H9 (cell line): ENCODE measurements at places on chromosomes 4 and X.

DNA sequence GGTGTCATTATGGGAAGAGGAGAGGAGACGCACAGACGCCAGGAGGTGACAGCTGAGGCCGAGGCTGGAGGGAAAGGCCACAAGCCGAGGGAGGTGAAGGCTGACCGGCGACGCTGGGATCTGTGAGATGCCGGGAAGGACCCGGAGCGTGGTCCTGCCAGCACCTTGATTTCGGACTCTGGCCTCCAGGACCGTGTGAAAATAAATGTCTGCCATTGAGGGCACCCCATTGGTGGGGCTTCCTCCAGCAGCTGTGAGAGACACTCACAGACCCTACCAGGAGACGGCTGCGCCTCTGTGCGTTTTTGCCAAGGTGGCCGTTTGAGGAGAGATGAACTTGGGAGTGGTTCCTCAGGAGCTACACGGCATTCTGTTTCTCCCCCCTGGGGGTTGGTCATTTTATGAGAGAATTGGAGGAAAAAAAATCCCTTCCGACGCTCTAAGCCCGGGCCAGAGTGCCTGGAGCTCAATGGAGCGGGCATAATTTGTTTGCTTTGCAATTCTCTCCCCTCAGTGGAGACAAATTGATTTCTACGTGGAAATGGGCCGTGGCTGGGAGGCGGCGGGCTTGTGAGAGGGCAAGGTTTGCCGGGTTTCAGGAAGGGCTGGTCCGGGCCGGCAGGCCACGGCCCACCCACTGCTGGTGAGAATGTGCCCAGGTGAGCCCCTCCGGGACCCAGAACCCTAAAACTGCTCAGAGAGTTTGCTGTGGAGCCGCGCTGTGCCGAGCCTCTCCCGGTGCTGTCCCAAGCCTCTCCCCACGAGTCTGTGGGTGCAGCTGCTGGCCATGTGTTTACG lies 53.9 kb downstream of the CPZ start:
- H3K4me1 ChIP-seq: no peaks in the 10 kb centered on the region
- H3K36me3 ChIP-seq: no peaks in the 10 kb centered on the region; the same call in 1 of the 3 replicates
- no peak overlapping the region for H3K4me3 ChIP-seq
- H3K27me3 ChIP-seq: no peaks in the 10 kb centered on the region
- no peak overlapping the region for H3K27ac ChIP-seq

DNA sequence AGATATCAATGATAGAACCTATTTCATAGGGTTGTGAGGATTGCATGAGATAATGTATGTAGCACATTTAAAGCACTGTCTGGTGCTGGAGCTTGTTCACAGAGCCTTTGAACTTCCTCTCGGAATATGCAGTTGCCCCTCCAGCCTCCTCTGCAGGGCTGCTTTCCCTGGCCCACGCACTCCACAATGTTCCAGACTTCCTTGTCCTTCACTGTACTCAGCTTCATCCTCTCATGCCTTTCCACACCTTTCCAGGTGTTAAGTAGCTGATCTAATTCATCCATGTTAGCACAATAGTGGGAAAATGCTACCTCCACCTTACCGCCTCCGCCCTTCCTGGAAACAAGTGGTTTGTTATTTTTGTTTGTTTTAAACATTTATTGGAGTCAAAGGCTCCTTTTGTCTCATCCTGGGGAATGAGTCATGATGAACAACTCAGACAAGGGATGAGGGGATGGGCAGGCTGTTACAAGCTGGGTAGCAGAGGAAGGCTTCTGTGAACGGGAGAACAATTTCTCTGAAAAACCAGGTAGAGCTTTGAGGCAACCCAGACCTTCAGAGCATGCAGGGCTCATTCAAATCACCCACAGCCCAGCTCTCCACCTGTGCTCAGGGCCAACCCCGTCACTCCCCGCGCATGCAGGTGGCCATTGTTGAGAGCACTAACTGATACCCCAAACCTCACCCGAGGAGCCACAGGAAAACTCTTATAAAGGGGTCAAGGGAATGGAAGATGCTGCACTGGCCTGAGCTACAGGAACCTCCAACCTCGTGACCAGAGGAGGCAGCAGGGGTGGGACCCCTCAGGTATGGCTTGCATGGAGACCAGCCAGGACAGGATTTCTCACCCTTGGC lies 84.9 kb upstream of the TBL1X start:
- no peak overlapping the region for H3K4me3 ChIP-seq
- H3K27me3 ChIP-seq: no peaks in the 10 kb centered on the region
- no peak overlapping the region for H3K27ac ChIP-seq
- no peaks in the 10 kb centered on the region for H3K4me1 ChIP-seq

DNA sequence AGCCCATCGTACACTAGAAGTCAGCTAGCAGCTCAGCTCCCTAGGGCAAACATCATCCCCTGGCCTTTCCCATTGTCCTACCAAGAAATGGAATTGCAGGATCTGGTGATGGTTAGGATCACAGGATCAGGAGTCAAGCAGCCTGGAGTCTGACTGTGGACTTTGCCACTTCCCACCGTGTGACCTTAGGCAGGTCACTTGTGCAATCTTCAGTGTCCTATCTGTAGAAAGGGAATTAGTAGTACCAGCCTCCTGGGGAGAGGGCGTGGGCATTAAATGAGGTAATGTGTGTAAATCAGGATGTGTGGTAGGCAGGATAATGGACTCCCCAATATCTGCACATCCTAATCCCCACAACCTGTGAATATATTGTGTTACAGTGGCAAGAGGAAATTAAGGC lies 38.6 kb upstream of the APLN start:
- H3K36me3 ChIP-seq: peaks cover 5% of the 10 kb centered on the region; the same call in 1 of the 2 replicates
- no peak overlapping the region for H3K4me3 ChIP-seq
- peaks cover 9% of the 10 kb centered on the region; the same call in 1 of the 2 replicates for H3K4me1 ChIP-seq
- no peak for DNase-seq
- H3K27ac ChIP-seq: no peak overlapping the region

DNA sequence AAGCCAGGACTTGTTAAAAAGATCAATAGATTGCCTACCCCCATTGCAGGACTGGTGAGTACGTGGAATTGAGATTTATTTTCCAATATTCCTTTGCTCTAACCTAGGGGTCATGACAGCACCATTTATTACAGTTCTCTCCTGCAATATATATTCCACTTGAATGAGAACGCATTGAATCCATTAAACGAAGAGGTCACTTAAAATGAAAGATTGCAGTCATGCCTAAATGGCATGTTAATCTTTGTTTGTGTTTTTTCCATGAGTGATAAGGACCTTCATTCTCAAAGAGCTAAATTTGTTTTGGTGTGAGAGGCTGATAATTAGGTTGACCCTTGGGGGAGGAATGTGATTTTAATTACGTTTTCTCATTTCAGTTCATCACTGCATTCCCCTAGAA lies 13.5 kb upstream of the LIMCH1 start:
- 0 out of 2 replicates have a peak, but pooled peaks cover 2% of the 10 kb centered on the region for H3K4me1 ChIP-seq
- no peak overlapping the region for H3K27ac ChIP-seq
- H3K36me3 ChIP-seq: peaks cover 7% of the 10 kb centered on the region; the same call in 1 of the 2 replicates
- H3K4me3 ChIP-seq: no peak overlapping the region
- no peaks in the 10 kb centered on the region for H3K27me3 ChIP-seq

- H3K27me3 ChIP-seq: no peaks in the 10 kb centered on the region
- no peak overlapping the region for H3K4me3 ChIP-seq
- no peaks in the 10 kb centered on the region for H3K36me3 ChIP-seq
- H3K4me1 ChIP-seq: no peaks in the 10 kb centered on the region
- DNase-seq: no peak
Observed at GRCh38 chr4:105509291-105509690, 35.4 kb upstream of the PPA2 start.
